ENCODE measurements at places on chromosomes 12 and 14. TPM values are rescaled to one million over a fixed set of nuclear protein-coding genes. Genes with fewer than 3 reads are reported as not detected.

The OVCH1 gene
- polyA plus RNA-seq: not detected

The CCDC60 gene
- not detected for polyA plus RNA-seq

The CEBPE gene
- not detected for polyA plus RNA-seq

The CACNA1C gene
- polyA plus RNA-seq: 0.10 TPM

The HCFC2 gene
- polyA plus RNA-seq: 8.5 TPM

The TGM1 gene
- not detected for polyA plus RNA-seq

The RHOJ gene
- polyA plus RNA-seq: not detected

The LRTM2 gene
- polyA plus RNA-seq: not detected

Data from CD8-positive, alpha-beta memory T cell (primary cell).